AG10803 (cell line): ENCODE measurements at places on chromosomes 7 and 10.

GRCh38 chr7:33862946-33863814, 42.2 kb upstream of the BMPER start:
- peak; percentile 26 for DNase-seq

DNA sequence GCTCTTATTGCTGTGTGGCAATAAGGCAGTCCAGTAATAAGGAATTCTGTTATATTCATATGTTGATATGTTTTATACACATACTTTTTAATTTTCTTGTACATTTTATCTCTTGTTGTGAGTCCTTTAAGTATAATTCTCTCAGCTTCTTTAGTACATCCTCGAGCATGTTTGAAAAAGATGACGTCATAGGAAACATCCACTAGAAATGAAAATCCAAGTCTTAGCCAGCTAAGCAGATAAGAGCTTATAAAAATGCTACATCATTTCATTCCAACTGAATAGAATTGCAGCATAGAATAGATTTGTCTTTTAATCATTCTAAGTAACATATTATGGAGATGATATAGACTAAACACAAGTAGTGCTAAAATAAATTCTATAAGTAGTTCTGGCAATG, 283.7 kb upstream of the FZD1 start:
- DNase-seq = no peak

GRCh38 chr7:113730309-113730955, 188.4 kb downstream of the PPP1R3A start:
- peak; percentile 11 for DNase-seq

- DNase-seq = no peak
Observed at GRCh38 chr10:77406764-77407430, 230.7 kb downstream of the KCNMA1 start.

DNA sequence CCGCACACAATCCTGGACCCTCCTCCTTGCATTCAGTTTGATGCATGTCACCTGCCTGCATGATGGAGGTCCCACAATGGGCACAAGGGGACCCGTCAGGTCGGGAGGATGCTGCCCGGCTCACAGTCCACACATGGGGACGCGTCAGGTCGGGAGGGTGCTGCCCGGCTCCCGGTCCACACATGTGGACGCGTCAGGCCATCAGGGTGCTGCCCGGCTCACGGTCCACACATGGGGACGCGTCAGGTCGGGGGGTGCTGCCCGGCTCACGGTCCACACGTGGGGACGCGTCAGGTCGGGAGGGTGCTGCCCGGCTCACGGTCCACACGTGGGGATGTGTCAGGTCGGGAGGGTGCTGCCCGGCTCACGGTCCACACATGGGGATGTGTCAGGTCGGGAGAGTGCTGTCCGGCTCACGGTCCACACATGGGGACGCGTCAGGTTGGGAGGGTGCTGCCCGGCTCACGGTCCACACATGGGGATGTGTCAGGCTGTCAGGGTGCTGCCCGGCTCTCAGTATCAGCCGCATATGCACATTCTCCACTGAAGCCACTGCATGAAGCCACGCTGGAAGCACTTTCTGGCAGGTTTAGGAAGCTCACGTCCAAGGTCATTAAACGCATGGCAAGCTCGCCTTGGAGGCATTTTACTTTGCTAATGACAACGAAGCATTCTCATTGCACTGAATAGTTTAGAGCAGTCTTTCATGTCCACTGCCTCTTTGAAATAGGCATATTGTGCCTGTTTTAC, 50.3 kb downstream of the DIP2C start:
- DNase-seq = no peak

DNA sequence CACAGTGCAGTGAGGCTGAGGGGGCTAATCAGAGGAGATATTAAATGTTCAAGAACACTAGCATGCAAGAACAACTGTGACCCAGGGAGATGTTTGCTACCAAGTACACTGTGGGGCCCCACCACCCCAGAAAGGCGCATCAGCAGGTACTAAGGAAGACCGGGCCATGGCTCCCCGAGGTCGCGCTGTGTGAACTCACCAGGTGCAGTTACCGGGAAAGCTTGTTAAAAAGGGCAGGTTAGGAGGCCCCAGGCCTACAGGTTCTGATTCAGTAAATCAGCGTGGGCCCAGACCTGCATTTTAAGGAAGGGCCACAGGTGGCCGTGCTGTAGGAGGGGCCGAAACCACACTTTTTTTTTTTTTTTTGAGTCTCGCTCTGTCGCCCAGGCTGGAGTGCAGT, 54.6 kb downstream of the TMEM209 start:
- DNase-seq = no peak

- DNase-seq = peak; percentile 97
Observed at GRCh38 chr10:33211106-33211878, 123.2 kb downstream of the NRP1 start.

- peak; percentile 45 for DNase-seq
Observed at GRCh38 chr10:71068861-71069271, 143.5 kb upstream of the UNC5B start.

GRCh38 chr10:12489806-12490205, 140.5 kb downstream of the CAMK1D start:
- no peak for DNase-seq

DNA sequence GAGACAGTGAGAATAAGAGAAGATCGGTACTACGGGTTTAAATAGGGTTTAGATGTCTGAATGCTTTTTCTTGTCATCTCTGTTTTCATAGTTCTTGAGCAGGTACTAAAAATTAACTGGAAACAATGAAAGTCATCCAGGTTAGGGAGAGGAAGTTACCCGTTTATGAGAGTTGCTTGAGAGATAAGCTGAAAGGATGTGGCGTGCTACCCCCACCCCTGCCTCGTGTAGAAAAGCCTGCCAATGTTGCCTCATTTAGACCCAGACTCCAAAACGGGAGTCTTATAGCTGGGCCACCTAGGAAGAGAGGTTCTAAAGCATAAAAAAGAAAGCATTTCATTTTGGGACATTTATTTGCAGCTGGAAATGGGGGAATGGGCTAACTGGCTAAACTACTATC, 10.2 kb downstream of the AKR1C4 start:
- no peak for DNase-seq

- DNase-seq = peak; percentile 84
Observed at GRCh38 chr10:98172073-98172472, 37.6 kb downstream of the R3HCC1L start.

DNA sequence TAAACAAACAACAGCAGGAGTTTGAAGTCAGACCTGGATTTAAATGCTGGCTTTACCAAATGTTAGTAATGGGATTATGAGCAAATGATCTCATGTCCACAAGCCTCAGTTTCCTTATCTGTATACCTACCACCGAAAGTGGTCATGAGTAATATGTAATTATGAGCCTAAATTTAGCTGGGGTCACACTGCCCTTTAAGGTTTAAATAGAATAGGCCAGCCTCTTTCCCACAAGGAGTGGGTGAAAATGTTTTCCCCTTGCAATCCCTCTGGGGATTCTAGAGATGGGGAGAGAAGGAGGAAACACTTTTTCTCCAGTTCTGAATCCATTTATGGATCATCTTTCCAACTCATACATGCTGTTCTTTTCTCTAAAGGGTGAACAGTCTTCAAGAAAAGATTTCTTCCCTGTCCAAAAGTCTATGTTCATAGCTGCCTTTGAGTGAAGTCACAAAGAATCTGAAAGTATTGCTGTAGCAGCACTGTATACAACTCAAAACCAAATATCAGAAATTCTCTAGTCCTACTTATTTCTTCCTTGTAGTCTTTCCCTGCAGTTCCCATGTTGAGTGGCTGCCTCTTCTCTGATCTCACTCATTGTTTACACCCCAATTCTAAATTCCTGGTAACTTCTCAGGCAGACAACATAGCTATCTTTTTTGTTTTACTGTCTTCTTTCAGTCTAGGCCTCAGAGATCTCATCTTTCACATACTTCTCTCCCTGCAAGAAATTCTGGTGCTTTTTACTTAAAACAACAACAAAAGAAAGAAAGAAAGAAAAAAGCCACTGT, 7.4 kb upstream of the TSPAN12 start:
- no peak for DNase-seq

- DNase-seq = no peak
Observed at GRCh38 chr7:17242504-17242903, 55.9 kb upstream of the AHR start.

DNA sequence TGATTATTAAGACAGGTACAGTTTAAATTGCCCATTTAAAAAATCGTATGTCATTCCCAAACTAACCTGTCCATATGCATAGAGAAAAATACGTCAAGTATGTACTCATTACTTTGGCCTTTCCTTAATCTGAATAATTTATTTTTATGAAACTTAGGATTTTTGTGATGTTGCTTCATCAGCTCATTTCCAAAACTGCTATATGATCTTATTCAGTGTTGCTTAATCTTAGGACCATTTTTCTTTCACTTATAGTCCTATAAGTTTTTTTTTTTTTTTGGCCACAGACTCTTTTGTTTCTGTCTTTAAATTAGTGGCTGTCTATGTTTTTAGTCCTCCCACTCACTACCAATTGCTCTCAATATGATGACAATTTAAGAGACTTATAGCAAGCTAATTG, 345.1 kb downstream of the PHTF2 start:
- DNase-seq = no peak

DNA sequence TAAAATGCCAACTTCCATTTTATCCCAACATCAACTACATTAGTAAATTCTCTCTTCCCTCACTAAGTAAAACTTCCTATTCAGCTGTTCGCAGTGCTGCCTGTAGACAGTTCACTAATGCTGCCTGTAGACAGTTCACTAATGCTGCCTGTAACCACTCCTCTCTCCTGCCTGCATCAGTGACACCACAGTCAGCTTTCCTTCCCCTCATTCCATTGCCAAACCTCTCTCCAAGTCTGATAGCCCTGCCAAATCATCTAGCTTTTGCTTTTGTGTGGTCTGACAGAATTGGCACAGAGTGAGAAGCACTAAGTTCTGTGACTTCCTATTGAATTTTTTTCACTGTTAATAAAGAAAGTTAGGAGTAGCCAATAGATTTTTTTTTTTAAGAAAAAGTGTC, 43.0 kb upstream of the MACC1 start:
- peak; percentile 83 for DNase-seq

DNA sequence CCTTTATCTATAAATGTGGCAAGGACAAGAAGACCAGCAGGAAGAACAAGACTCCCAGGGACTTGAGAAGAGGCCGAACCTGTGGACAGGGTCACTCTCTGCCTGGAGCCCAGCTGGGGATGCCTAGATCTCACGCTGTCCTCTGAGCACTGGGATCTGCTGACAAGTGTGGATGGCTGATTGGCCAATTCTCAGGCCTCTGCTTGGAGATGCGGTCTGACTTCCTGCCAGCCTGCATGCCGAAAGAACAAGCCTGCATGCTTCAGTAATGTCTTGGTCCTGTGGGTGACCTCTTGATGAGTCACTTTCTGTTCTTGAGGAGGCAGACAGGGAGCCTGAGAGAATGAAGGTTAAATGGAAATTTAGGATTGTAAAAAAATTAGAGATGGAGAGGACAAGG, 84.7 kb downstream of the TMEM178B start:
- DNase-seq = peak; percentile 93

- DNase-seq = no peak
Observed at GRCh38 chr7:153476166-153476565, 576.0 kb upstream of the DPP6 start.

GRCh38 chr7:199483-200249, 7.3 kb downstream of the FAM20C start:
- no peak for DNase-seq

DNA sequence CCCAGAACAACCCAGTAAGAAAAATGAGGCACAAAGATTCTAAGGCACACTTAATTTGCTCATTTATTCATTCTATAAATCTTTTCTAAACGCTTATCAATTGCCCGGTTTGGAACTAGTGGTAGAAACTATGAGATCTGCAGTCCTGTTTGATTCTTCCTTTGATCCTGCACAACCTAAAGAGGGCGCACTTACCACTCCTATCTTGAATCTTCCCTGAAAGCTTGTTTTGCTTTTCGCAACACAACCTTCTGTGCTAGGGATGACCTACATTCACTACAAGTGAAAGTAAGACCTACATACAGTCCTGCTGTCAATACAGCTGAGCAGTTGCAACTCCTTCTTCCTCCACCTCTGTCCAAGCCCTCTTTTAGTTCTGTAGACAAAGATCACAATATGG, 12.6 kb upstream of the ARL4A start:
- peak; percentile 38 for DNase-seq

DNA sequence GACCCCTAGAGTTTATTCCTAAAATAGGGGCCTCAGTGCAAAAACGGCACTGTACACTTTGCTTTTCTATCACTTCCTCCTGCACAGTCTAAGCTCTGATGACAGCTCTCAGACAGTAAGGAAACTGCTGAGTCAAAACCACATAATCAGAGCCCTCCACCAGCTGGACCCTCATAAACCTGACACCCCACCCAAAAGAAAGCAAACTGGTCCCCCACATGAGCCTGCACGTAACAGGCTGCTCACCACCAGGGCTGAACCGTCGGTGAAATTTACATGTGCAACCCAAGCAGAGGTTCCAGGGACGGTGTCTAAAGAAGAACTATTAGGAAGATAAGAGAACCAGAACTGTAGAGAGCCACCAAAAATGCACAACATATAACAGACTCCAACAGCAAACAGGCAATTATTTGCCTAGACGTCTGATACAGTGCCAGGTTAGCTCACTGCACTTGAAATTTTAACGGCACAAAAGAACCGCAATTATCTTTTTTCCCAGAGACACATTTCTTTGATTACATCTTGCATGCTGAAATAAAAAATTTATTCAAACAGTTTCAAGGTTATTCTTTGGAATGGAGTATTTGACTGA, 19.6 kb downstream of the SGMS1 start:
- DNase-seq = peak; percentile 87

DNA sequence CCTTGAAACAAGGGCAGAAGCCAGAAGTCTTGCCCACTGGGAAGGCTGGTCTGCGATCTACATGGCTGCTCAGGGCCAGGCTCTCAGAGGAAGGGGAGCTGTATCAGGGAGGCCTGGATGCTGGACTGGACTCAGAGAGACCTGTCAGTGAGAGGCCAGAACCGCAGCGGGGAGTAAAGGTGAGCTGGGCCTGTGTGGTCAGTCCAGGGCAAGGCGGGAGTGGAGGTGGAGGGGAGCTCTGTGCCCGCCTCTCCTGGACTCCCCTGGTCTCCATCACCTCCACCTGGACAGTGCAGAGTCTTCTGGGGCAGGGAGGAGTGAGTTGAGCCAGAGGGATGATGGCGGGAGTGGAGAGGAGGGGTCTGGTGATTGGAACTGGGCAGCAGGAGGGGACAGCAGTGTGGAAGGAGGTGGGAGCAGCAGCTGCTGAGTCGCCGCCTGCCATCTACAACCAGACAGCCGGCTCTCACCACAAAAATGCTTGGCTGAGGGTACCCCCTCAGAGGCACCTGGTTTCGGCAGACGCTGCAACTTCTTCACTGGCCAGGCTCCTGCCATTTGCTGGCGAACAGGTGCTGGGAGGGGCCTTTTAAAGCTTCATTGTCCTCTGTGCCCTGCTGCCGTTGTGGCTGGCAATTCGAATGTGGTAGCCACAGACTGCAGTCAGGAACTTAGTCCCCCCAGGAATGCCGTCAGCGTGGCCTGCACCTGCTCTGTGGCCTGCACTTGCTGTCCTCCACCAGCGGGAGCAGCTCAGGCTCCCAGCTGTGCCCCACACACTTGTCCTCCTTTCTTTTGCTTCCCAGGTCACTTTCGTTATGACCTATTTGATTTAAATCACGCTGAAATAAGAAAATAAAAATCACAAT, 3.5 kb downstream of the RASSF4 start:
- DNase-seq = no peak
